NCI-H446 (cell line): ENCODE measurements at places on chromosomes 7 and 10.

- DNase-seq = peak; percentile 72
These were observed 212.3 kb upstream of the ZMIZ1 start for GRCh38 chr10:78856421-78856820.

GRCh38 chr10:132687181-132687892 lies 98.6 kb downstream of the NKX6-2 start:
- no peak for DNase-seq

DNA sequence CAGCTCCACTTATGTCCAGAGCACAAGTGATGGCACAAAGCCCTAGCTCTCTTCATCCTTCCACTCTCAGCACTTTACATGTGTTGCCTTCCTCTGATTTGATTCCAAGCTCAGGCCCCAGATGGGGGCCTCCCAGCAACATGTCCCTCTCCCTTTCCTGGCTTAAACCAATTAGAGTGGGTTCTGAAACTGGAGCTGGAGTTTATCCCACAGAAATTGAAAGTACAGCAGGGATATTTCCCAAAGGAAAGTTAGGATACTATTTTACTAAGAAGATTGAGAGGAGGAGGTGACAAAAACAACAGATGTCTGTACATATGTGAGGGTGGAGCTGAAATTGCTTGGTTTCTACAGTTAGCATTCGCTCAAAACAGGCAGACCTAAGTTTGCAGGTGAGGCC lies 724.6 kb downstream of the AUTS2 start:
- DNase-seq = peak; percentile 21

DNA sequence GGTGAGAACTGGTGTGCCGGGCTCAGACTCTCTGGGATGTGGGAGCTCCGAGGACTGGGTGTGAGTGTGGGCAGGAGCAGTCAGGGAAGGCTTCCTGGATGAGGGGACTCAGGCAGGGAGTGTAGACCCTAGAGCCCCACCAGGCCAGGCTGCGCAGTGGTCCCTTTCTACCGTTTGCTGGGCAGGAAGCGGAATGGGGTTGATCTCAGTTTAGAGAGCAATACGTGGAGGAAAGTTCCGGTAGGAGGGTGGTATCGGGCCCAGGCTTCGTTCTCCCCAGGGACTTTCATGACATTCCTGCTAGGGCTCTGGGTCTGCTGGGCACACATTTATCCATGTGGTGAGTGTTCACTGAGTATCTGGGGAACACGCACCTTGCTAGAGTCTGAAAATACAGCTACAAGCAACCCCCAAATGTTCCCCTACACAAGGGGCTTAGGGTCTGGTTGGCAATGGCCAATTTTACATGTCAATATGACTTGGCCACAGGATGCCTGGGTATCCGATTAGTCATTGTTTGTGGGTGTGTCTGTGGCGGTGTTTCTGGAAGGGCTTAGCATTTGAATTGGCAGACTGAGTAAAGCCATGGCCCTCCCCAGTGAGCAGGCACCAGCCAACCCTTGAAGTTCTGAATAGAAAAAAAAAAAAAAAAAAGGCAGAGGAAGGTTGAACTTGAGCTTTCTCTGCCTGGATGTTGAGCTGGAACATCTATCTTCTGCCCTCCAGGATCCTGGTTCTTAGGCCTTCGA lies 20.8 kb downstream of the GHRHR start:
- peak; percentile 89 for DNase-seq

DNA sequence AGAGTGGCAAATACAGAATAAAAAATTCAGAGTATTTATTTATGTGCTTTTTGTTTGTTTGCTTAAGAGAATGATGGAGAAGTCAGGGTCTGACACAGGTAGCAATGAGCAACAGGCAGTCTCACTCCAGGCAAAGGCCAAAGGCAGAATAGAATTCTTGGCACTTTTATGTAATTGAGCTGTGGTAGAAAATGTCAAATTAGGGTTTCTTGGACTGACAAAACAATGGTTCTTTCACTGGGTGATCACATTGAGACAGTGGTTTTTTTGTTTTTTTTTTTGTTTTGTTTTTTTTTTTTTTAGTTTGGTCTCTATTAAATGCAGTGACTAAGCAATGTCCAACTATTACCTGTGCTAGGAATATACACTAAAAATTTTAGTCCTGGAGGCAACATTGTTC lies 27.4 kb downstream of the POM121L12 start:
- no peak for DNase-seq
